ENCODE measurements at places on chromosomes 7 and 10.

DNA sequence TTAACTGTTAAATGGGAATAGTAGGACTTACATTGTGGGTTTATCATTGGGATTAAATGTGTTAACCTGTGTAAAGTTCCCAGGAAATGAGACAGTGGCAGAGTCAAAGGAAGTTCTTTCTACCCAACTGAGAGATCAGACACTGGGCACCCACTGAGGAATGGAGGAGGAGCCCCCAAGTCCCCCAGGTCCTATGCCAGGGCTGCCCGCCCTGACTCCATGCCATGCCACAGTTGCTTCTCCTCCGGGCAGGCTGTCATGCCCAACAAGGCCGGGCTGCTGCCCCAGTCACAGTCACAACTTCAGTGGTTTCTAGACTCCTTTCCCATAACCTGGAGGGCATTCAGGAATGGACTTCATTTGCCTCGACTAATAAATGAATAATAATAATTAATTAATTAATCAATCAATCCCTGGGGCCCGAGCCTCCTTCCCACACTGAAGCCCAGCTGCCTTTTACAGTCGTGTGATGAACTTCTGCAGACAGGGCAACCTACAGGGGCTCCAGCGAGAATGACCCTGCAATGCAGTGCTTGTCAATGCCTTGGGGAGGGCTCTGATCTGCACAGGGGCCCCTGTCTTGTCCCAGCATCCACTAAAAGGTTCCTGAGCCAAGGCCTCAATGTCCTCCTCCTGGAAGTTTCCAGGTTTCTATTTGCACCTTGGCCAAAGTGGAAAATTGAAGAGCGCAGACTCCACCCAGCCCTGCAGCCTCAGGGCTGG lies 32.4 kb downstream of the DRGX start:
- no peak for DNase-seq

GRCh38 chr10:50552308-50552707 lies 71.4 kb downstream of the SGMS1 start:
- no peak for DNase-seq

- DNase-seq = no peak
Measured at GRCh38 chr10:132684164-132684891, 101.6 kb downstream of the NKX6-2 start.

GRCh38 chr7:87234949-87235348 lies 15.4 kb upstream of the TMEM243 start:
- DNase-seq = no peak

GRCh38 chr10:105149371-105149891 lies 508.3 kb downstream of the SORCS3 start:
- no peak for DNase-seq

GRCh38 chr10:110358869-110359629 lies 54.3 kb upstream of the SMNDC1 start:
- DNase-seq = no peak

DNA sequence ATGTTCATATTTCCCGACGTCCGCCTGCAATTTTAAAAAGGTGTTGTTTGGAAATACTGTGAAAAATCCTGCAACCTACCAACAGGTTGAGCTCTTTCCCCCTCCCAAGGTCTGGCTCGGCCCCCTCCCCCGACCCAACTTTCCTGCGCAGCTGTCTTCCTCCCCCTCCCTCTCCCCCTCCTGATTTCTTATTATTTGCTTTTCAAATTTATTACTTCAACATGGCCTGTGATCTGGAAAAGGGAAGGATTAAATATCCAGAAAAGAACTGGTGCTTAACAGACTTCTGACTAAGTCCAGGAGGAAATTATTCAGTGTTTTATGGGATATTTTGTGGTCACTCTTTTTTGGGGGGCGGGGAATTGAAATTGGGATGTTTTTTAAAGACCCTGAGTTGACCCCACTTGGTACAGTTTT lies 2.4 kb downstream of the ARID5B start:
- no peak for DNase-seq

- DNase-seq = peak; percentile 13
Measured at GRCh38 chr7:131502810-131503508, 53.5 kb downstream of the PODXL start.

- no peak for DNase-seq
Measured at GRCh38 chr7:36755484-36755883, 31.2 kb upstream of the AOAH start.

- DNase-seq = no peak
Measured at GRCh38 chr10:46548498-46549090, 7.9 kb downstream of the GPRIN2 start.

DNA sequence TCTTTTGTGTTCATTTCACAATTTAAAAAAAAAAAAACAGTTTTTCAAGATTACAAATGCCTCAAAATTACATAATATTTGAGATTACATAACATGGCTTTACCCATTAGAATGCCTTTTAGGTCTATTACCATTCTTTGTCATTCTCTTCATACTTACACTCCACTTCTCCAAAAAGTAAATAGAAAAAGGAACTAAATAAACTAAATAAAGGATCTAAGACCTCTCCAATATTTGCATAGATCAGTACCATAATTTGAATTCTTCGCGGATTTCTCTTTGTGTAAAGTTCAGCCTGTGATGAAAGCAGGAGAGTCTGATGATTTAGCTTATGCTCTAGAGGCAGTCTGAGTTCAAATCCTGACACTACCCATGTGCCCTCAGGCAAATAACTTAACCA lies 56.4 kb upstream of the C1GALT1 start:
- no peak for DNase-seq

- no peak for DNase-seq
Measured at GRCh38 chr7:35260246-35260645, 6.3 kb upstream of the TBX20 start.

- peak; percentile 87 for DNase-seq
Measured at GRCh38 chr7:140541513-140542227, 62.4 kb upstream of the MKRN1 start.

GRCh38 chr7:47812429-47813136 lies 135.7 kb downstream of the PKD1L1 start:
- no peak for DNase-seq

GRCh38 chr7:120360918-120361317 lies 87.9 kb downstream of the KCND2 start:
- no peak for DNase-seq

GRCh38 chr7:31054608-31055278 lies 2.6 kb downstream of the ADCYAP1R1 start:
- no peak for DNase-seq

- DNase-seq = no peak
Measured at GRCh38 chr10:71735709-71736569, 16.4 kb upstream of the C10orf105 start.

DNA sequence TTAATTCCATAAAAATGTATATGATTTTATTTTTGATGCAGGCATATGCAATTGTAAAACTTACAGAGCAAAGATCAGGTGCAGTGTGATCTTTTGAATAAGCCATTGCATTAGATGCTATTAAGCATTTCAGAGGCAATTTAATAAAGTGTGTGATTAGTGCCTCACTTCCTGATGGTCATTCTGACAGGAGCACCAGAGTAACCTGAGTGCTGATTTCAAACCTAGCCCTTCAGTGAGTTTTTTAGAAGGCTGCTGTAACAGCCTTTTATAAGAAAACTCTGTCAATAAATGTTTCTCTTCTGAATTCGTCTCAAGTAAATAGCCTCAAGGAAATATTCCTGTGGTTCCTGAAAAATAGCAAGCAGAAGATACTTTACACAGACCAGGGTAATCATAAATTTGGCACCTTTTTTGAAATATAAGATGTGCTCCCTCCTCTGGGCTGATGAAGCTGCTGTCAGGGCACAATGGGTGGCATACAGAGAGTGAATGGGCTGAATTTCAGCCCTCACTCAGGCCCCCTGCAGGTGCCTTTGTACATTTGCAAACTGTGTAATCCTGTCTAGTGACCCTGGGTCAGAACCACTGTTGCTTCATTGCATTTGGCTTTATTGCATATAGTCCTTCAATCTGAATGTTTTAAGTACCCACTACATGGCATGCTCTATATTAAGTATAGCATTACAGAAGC lies 193.7 kb upstream of the CSTF2T start:
- DNase-seq = no peak

- DNase-seq = no peak
Measured at GRCh38 chr10:121049489-121049888, 198.3 kb downstream of the WDR11 start.

GRCh38 chr10:69957886-69958555 lies 94.6 kb upstream of the MACROH2A2 start:
- no peak for DNase-seq

DNA sequence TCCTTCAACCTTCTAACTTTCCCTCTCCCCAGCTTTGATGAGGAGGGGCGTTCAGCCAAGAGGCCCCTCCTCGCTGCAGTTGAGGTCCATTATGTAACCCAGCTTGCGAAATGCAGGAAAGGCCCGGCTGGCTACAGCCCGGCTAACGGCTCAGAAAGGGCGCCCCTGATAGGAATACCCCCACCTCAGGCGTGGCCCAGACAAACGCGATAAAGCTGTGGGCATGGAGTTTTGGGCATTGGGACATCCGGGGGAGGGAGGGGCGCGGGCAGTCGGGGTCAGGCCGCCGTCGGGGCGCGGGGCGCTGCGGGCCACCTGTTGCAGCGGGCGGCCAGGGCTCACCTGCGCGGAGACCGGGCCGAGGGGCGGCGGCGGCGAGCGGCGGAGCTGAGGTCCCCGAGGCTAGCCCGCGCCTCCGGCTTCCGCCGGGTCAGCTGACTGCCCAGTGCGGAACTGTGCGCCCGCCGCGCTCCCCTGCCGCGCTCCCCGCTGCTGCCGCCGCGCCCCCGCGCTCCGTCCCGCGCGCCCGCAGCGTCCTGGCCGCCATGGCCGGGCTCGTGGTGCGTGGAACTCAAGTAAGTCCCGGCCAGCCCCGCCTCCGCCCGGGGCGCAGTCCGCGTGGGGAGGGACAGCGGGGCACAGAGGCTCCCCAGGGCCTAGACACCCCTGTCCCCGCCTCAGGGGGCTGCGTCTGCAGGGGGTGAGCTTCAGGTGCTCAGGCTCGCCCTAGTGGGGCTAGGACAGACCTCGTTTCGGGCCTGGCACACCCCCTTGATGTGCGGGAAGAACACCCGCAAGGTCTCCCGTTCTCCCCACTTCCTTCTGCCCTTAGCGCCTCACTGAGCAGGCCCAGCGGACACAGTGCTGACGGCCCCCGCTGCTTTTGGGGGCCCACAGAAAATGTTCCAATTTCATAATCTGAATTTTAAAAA lies at the start of gene LRMDA:
TSS of gene LRMDA (plus strand) at position 445 of the 932 bp plus-strand sequence.
- no peak for DNase-seq

- DNase-seq = no peak
Measured at GRCh38 chr7:1857487-1858421, 187.7 kb downstream of the ELFN1 start.

GRCh38 chr10:126111516-126111915 lies 215.2 kb downstream of the FANK1 start:
- no peak for DNase-seq

DNA sequence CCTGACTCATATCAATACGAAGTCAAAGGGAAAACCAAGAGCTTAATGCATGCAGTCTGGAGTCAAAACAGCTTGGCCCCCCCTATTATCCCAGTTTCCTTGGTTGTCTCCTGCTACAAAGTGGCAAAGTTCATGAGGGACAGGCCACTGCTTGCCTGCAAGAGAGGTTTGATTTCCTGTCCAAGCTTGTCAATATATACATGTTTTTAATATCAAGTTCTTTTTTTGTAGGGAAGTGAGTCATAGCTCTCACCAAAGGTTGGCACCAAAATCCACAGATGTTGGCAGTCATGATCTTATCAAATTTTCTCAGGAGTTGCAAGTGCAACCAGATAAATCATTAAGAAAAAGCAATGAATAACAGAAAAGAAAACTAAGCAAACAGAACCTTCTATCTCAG lies 176.8 kb downstream of the COBL start:
- no peak for DNase-seq

- no peak for DNase-seq
Measured at GRCh38 chr7:98049034-98049433, 57.6 kb upstream of the LMTK2 start.

Data from NCI-H524 treated with DMSO at 0.1 percent for 48 hours (cell line).